ENCODE measurements at places on chromosomes 5 and 9. TPM values are rescaled to one million over a fixed set of nuclear protein-coding genes. Genes with fewer than 3 reads are reported as not detected.

- no peak for DNase-seq
These were observed 128.3 kb downstream of the TLE1 start for GRCh38 chr9:81560851-81561732.

- DNase-seq: no peak
These were observed 29.8 kb upstream of the PJA2 start for GRCh38 chr5:109439590-109439989.

Gene ADAMTS19
- not detected for total RNA-seq

DNA sequence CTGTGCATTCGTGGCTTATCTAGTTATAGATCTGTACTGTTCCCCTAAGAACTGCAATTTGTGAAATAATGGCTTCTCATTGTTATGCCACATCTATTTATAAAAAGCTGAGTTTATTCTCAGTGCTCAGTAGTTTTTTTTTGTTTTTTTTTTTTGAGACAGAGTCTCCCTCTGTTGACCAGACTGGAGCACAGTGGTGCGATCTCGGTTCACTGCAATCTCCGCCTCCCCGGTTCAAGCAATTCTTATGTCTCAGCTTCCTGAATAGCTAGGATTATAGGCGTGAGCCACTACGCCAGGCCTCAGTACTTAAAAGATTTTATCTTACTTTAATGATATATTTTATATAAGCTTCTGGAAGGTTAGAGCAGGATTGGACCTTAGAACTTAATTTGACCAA is 19.0 kb downstream of the SEC61B start:
- no peak for DNase-seq

DNA sequence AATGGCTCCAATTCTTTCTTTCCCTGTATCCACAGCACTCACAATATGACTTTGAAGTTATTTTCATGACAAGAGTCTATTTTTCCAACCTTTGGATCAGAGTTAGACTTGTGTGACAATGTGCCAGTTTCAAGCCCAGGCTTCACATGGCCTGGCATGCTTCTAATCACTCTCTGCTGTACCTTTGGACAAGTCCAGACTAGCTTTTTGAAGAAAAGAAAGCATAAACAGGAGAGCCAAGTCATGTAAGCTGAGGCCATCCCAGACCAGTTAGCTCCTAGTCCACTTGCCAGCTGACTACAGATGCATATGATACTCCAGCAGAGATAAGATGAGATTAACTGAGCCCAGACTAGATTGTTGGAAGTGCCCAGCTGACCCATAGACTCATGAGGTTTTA is 513.6 kb upstream of the C9orf72 start:
- no peak for DNase-seq

Gene DAB2IP
- total RNA-seq: 1.2 TPM

Data from SJSA1 (cell line).